ENCODE measurements at places on chromosomes 11 and 22.
A peak's percentile ranks its signal among the peaks of the same experiment; 100 is the strongest.

DNA sequence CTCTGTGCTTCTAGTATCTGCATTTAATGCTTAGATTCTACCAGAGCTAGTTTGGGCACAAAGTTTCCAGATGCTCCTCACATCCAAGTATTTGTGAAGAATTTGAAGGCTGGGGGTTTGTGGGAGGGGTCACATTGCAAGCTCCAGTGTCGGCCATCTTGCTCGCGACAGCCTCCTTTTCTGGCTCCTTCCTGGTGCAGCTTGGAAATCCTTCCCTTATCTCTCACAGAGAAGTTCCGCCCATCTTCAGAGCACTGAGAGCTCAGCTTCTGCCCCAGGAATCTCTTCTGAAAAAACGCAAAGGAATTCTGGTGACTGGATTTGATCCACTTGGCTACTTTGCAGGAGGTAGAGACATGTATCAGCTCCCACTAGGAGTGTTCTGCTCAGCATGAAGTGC is 497.5 kb downstream of the TBC1D22A start:
- DNase-seq = peak; percentile 8

GRCh38 chr11:65657426-65657825 is 5.3 kb downstream of the RELA start:
- DNase-seq = no peak

DNA sequence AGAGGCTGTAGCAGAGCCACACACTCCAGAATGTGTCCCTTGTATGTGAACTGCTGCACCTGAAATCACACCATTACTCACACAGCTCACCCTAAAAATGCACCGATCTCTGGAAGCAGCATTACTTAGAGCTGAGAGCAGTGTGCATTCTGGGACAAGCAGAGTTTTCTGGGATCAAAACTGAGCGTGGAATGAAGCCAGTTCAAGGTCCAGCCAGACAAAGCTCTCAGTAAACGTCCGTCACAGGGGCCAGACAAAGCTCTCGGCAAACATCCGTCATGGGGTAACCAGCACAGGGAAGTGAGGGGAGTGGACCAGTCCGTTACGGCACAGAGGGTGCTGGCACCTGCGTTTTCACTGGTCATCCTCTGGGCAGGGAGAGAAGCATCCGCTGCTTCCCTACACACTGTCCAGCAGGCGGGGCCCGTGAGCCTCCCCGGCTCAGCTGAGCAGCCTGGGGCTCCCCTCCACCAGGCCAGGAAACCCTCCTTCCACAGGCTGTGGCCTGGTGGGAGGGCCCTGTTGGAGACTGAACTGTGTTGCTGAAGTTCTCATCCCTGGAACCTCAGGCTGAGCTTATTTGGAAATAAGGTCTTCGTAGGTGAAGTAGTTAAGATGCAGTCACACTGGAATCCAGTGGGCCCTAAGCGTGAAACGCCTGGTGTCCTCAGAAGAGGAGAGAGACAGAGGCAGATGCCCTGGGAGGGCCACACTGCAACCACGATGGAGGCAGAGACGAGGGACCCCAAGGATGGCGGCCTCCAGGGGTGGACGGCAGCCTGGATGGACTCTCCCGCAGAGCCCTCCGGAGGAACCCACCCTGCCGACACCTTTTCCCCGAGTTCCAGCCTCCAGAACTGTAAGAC is 883.9 kb downstream of the BRD1 start:
- DNase-seq = no peak

DNA sequence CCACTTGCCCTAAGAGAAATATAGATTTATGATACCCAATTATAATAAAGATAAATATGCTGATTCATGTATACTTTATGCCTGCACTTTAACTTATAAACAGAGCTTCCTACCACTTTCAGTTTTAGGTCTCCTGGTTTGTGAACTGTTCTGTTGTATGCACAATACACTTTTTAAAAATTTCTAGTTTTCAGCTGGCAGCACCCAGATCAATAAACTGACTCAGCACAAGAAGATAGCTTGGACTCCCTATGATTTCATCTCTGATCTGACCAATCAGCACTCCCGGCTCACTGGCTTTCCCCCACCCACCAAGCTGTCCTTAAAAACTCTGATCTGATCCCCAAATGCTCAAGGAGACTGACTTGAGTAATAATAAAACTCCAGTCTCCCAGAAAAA is 33.5 kb upstream of the FAM181B start:
- no peak for DNase-seq

DNA sequence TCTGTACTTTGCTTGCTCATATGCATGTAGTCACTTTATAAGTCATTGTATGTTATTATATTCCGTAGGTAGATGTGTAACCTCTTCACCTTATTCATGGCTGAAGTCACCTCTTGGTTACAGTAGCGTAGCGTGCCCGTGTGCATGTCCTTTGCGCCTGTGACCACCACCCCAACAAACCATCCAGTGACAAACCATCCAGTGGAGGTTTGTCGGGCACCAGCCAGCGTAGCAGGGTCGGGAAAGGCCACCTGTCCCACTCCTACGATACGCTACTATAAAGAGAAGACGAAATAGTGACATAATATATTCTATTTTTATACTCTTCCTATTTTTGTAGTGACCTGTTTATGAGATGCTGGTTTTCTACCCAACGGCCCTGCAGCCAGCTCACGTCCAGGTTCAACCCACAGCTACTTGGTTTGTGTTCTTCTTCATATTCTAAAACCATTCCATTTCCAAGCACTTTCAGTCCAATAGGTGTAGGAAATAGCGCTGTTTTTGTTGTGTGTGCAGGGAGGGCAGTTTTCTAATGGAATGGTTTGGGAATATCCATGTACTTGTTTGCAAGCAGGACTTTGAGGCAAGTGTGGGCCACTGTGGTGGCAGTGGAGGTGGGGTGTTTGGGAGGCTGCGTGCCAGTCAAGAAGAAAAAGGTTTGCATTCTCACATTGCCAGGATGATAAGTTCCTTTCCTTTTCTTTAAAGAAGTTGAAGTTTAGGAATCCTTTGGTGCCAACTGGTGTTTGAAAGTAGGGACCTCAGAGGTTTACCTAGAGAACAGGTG is 11.1 kb downstream of the CCND1 start:
- DNase-seq = peak; percentile 3

GRCh38 chr11:45983471-45983845 is 61.0 kb downstream of the LARGE2 start:
- DNase-seq = no peak

Measured in right lobe of liver (tissue), 6 donors.